Caki2 (cell line): ENCODE measurements at places on chromosomes 13 and 19.

DNA sequence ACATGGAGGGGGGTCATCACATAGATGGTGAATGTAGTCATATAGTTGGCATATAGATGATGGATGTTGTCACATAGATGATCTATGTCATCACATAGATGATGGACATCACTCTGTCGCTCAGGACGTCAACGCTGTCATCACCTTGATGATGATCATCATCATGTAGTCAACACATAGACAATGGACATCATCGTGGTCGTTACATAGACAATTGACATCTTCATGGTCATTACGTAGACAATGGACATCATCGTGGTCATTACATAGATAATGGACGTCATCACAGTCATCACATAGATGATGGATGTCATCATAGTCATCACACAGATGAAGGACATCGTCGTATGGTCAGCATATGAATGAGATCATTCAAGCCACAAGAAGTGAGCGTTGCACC, 28.6 kb upstream of the SLC15A1 start:
- DNase-seq: no peak

GRCh38 chr19:29569038-29569911, 36.8 kb upstream of the POP4 start:
- no peak for DNase-seq

GRCh38 chr19:50553134-50553703, 15.0 kb downstream of the LRRC4B start:
- DNase-seq: no peak

GRCh38 chr13:49307365-49307764, 59.6 kb downstream of the CDADC1 start:
- DNase-seq: no peak

GRCh38 chr19:35162471-35163326, 8.2 kb downstream of the FXYD5 start:
- no peak for DNase-seq

GRCh38 chr13:44778761-44779484, 202.8 kb upstream of the TSC22D1 start:
- DNase-seq: no peak

- DNase-seq: no peak
Measured at GRCh38 chr13:32629313-32629712, 43.1 kb downstream of the PDS5B start.

GRCh38 chr13:40340368-40341095, 325.9 kb downstream of the FOXO1 start:
- no peak for DNase-seq

GRCh38 chr13:84686973-84687372, 804.7 kb upstream of the SLITRK1 start:
- no peak for DNase-seq

GRCh38 chr13:114062754-114063153, 69.7 kb downstream of the RASA3 start:
- DNase-seq: no peak

GRCh38 chr19:55642153-55643002, 1.1 kb upstream of the ZNF581 start:
- DNase-seq: peak; percentile 39
